ENCODE measurements at places on chromosomes 1 and 21.

DNA sequence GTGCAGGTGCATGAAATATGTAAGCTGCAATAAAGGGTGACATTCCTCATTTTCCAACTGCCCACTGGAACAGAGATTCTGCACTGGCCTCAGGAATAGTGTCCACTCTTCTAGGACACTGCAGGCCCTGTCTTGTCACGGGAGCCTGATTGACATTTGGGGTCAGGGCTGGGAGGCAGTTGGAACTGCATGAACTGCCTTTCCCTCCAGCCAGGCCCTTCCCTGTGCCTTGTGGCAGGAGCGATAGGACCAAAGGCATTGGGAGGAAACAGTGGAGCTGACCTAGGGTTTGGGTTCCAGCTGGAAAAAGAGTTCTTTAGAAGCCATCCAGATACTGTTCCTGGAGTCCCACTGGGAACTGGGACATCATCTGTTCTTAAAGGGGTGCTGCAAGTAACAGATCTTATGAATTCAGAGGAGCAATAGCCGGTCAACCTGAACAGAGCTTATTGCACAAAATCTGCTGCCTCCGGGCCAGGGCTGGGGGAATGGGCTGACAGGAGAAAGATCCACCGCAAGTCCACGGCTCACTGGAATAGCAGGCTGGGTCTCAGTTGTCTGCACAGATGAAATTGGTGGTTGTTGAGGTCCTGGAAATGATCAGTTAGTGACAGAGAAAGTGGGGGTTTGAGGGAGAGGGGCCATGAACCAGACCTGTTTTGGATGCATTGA lies 451.7 kb downstream of the CAMTA1 start:
- no peak for DNase-seq

DNA sequence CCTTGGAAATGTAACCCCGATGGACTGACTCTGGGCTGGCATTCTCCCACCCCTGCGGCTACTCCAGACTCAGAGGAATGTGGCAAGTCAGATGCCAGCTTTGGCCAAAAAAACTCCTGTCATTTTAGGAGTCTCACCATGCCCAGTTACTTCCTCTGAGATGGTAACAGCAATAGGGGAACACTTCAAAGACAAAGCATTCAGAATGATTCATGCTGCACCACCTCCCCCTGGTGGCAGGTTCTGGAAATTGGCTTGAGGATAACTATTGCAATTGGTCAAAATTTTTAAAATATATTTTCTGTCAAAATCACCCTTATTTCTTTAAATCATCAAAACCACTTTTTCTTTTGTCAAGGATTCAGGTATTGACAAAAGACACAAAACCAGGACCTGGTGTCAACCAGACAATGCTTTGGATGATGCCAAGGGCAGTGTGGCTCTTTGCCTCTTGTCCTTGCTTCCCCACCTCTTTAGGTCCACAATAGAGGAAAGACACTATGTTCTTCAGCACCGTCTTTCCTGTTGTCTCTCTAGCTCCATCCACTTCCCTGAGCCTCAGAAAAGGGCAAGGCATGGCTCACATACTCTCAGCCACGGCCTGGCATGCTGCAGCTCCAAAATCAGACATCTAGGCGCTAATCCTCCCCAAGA lies 9.9 kb upstream of the CDCA8 start:
- DNase-seq, result peak; percentile 57

DNA sequence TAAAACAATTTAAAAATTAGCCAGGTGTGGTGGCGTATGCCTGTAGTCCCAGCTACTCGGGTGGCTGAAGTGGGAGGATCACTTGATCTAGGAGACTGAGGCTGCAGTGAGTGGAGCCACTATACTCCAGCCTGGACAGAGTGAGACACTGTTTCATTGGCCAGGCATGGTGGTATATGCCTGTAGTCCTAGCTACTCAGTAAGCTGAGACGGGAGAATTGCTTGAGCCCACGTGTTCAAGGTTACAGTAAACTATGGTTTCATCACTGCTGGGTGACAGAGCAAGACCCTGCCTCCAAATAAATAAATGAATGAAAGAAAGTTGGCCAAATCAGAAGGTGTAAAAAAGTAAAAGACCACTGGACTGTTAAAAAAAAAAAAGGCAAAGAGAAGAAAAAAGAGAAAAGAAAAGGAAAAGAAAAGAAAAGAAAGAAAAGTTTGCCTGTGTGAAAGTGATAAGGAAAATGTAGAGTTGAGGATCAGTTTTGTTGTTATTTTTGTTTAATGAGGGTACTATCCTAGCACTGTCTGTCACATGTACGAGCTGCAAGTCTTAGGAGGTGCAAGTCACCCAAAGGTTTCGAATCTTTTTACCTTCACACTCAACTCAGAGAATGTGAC lies 52.3 kb downstream of the LUZP1 start:
- DNase-seq, result no peak

- DNase-seq, result no peak
Observed at GRCh38 chr1:219081943-219082925, 91.4 kb upstream of the LYPLAL1 start.

GRCh38 chr1:86582161-86582560 lies 35.3 kb downstream of the CLCA4 start:
- DNase-seq, result no peak

DNA sequence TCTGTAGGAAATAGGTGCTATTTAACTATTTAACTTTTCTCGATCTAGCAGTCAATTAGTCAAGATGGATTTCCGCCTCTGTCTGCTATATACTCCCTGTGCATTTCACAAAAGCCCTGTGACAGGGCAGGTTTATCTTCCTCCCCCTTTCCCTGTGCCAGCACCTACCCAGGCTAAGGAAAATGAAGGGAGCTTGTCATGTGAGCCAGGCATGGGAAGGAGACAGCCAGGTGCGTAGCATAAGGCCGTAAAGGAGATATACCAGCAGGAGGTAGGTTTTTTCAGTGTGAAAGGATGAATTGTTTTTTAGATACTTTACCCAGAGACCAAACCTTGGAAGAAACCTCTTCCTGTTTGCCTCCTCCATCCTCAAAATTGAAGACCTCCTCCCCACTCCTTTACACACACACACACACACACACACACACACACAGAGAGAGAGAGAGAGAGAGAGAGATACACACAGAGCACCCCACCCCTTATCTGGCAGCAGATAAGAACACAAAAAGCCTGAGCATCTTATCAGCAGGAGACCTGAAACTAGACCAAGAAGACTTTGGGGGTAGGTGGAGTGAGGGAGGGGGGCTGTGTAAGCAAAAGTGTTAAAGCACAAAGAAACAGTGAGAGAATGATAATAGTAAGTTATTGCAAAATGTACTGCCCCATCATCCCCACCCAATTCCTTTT lies 12.0 kb upstream of the TARBP1 start:
- DNase-seq, result no peak

DNA sequence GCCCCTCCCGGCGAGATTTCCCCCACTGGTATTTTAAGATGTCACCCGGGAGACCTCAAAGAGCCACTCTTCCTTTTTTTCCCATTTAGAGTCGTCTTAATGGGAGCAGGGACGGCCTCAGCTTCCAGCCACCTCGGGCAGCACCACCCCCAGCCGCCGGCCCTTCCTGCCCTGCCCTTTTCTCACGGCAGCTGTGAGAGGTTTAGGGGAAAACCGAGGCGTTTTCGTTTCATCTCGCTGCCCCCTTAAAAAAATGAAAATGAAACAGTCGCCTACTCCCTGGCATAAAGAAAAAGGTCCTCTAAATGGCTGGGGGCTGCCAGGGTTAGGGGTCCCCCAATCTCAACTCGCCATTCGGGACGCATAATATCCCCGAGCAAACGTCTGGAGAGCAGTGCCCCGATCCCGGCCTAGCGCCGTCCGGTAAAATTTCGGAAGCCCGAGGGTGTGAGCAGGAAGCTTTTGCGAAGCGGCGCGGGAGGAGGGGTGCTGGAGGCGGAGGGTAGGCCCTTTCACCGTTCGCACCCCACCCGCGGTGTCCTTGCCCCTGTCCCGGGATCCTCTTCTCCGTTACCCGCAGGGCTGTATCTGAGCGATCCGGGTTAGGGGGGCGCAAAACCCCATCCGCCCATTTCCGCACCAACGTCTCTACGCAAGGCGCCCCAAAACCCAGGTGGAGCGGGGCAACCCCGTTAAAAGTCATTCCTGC lies 1.2 kb downstream of the RUNX3 start:
- DNase-seq, result no peak

GRCh38 chr1:212309967-212310366 lies 24.8 kb downstream of the PPP2R5A start:
- no peak for DNase-seq

- no peak for DNase-seq
Observed at GRCh38 chr1:87785386-87785785, 456.7 kb downstream of the LMO4 start.

GRCh38 chr1:118985640-118986554 lies 2.2 kb downstream of the TBX15 start:
- DNase-seq, result no peak

DNA sequence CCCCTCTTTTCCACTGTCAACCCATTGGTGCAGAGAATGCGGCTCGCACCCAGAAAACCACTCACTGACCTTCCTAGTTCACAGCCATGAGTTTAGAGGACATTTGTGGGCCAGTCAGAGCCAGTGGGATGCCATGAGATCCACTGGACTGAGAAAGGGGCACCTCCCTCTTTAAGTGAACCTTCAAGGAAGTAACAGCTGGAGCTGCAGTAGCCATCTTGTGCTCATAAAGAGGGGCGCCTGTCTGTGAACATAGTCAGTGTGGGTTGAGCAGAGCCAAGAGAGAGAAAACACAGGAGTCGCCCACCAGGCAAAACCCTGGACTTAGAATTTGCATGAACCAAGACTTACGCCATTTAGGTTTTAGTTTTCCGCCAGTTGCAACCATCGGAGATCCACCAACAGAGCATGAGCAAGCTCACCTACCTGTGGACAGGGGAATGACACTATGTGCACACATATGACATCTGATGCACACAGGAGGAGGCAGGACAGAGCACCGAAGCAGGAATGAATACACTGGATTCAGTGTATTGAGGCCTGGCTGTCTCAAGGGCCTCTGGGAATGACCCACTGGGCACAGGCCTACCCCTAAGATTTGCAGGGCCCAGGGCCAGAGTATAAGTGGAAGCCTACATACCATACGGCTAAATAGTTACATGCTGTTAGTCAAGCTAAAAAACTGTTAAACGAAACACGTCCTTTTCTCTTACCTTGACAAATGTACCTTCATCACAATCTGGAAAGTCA lies 151.6 kb downstream of the GRIK3 start:
- no peak for DNase-seq

GRCh38 chr21:26280148-26280547 lies 109.6 kb upstream of the APP start:
- no peak for DNase-seq

DNA sequence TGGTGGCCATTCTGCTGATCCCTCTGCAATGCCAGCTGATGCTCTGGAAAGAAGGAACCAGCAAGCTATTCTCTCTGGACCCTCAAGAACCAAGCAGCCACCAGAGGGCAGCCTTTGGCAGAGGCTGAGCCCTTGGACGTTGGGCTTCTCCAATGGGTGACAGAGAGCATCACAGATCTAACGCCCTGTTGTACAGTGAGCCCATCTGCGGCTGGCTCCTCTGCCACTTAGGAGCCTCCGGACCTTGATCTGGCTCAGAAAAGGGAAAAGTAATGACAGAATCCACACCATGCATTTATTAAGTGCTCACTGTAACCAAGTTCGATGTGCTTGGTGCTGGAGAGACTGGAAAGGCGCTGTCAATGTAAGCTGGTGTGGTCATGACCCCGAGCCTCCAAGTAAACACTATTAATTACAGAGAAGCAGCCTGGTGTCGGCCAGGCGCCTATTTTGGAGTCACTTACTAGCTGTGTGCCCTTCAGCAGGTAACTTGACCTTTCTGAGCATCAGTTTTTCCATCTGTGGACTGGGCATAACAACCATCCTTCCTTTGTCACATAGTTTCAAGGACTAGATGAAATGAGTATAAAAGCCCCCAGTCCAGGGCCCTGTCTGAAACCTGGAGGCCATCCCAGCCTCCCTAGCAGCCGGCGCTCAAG lies 34.9 kb downstream of the ECE1 start:
- DNase-seq, result peak; percentile 41

DNA sequence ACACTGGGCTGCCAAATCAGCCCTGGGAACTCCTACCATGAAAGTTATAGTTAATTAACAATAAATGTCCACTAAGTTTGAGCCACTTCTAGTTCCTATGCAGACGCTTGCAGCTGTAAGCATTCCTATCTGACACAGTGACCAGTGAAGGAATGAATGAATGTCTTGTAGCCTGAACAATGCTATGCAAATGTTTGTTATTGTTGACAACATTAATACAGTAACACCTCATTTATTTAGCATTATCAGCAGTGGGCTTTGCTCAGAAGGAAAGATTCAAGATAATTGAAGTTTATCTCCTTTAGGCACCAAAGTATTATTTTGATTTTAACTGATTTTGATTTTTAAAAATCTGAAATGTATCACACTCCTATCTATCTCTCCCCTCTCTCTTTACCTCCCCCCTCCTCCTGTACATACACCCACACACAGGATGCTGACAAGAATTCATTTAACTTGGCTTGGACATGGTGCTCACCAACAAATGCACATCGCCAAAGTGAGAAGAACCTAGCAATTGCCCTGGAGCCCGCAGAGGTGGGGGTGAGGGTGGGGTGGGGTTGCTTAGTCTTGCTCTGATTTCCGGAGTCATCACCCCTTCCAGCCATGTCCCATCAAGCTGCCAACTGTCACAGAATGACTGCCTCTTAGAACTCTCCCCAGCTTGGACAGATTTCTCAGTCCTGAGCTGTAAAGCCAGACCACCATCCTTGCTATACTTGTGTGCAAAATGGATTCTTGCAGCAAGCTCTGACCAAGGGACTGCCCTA lies 215.3 kb upstream of the CSF3R start:
- DNase-seq, result no peak

- no peak for DNase-seq
Observed at GRCh38 chr1:54404939-54405897, 976 bp downstream of the SSBP3 start.

- DNase-seq, result no peak
Observed at GRCh38 chr1:217040711-217041455, 317.7 kb upstream of the ESRRG start.

DNA sequence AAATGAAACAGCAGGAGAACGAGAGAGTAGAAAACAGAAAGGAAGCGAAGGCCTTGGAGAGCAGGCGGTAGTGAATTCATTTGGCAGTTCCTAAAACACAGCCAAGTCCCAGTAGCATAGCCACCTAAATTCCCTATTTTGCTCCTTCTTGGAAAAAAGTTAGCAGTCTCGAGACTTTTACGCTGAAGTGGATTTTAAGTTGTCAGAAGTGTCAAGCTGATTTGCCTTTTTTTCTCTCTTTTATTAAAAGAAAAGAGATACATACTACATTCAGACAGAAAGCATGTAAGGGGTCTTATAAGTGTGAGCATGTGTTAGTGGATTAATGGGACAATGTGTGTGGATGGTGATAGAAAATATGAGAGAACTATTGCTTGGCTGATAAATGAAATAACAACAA lies 19.2 kb downstream of the NFIA start:
- DNase-seq, result no peak

DNA sequence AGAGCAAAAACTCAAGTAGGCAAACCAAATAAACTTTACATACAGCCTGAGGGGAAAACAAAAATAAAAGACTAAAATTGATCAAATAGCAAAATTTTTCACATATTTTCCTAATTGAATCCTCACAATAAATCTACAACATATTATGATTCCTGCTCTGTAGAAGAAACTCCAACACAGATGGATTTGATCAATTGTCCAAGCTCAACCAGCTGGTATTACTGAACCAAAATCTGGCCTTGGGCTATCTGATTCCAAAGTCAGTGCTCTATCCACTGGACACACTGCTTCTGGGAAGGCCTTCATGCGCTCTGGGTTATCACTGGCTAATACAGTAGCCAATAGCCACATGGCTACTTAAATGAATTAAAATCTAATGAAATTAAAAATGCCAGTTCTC lies 39.3 kb downstream of the PCNX2 start:
- no peak for DNase-seq
